ENCODE measurements at places on chromosomes 11 and 22.

GRCh38 chr11:86291466-86292262 lies 10.4 kb upstream of the HIKESHI start:
- DNase-seq: peak; percentile 35

DNA sequence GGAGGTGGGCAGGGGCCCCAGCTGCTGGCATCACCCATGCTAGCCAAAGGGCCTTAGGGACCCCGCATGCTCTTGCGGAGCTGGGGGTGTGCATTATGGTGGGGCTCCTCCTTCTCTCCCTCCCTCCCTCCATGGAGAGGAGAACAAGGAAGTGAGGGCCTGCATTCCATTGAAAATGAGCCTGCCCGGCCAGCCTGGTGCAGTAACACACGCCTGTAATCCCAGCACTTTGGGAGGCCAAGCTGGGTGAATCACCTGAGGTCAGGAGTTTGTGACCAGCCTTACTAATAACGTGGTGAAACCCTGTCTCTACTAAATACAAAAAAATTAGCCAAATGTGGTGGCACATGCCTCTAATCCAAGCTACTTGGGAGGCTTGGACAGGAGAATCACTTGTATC lies 22.4 kb downstream of the SNAP29 start:
- no peak for DNase-seq

- DNase-seq: no peak
Measured at GRCh38 chr11:17702876-17703275, 16.5 kb upstream of the MYOD1 start.

DNA sequence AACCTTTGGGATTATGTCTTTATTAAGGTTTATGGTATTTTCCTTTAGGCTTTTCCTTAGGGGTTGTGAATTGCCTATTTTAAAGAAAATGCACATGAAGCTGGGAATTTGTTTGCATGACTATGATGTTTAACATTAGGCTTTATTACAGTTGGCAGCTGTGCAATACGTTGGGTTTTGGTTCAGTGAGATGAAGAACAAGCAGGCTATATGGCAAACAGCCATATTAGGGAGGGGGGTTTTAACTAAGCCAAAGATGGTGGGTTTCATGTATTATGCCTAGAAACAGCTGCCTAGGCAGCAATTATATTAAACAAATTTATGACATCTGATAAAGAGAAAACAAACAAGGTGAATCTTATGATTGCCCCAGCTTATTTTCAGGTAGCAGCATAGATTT lies 880.8 kb downstream of the FAM181B start:
- no peak for DNase-seq

DNA sequence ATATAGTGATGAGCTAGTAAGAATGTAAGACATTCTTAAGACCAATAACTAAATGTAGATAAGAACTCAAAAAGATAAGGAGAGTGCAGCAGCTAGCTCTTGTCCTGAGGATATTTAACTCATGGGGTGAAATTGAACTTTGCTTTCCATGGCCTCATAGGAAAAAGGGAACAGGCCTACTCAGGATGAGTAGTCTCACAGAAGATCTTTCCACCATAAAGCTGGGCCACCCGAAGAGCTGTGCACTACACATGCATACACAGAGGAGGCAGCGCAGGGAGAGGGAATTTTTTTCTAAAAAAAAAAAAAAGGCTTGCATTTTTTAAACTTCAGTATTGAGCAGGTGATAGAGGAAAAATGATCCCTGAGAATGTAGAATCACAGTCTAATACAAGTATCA lies 59.9 kb upstream of the CFAP300 start:
- DNase-seq: no peak

DNA sequence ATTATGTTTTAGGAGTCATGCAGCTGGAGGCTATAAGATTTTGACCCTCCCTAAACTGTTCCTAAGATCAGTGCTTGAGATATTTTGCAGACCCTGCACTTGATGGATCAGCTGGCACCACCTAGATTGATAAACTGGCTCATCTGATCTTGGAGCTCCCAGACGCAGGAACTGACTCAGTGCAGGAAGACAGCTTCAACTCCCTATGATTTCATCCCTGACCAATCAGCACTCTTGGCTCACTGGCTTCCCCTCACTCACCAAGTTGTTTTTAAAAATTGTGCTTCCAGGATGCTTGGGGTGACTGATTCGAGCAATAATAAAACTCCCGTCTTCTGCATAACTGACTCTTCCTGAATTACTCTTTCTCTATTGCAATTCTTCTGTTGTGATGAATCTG lies 637.5 kb upstream of the FAT3 start:
- DNase-seq: no peak

DNA sequence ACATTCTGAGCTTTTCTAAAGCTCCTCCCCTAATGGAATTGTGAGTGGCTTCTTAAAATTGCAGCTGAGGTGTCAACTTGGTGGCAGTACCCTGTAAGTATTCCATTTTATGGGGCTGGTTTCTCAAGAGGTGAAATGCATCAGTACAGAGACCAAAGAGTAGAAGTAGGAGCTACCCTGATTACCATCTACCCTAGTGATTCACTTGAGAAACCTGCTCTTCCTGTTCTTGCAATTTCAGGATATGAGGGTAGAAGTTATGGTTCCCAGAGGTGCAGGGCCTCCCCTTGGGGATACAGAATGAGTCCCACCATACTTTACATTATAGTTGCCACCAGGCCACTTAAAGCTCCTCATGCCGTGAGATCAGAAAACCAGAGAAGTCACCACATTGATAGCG lies 944.6 kb downstream of the OPCML start:
- DNase-seq: no peak

GRCh38 chr11:8671193-8671612 lies 11.3 kb downstream of the TRIM66 start:
- peak; percentile 11 for DNase-seq

DNA sequence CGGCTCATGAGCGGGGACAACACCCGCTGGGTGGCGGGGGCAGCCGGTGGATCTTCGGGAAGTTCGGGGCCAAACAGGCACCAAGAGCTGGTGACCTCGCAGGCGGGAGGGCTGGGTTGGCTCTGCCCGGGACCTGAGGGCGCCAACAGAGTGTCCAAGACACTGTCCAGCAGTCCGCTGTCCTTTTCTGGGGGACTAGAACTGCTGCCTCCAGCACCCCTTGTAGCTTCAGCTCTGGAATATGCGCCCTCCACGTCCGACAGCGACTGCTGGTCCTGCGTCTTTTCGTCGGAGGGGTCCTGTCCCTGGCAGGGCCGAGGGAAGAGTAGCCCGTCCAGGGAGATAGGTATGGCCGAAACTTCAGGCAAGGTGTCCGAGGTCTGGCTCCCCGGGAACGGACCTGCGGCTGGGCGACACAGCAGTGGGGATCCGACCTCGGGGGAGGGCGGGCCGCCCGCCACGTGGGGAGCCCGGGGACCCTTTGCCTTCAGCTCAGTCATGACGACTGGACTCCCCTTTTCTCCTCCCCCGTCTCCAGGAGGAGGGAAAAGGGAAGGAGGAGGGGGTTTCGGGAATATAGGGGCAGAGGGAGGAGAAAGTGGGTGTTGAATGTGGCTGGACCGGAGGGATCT lies 926 bp downstream of the PGR start:
- DNase-seq: no peak

DNA sequence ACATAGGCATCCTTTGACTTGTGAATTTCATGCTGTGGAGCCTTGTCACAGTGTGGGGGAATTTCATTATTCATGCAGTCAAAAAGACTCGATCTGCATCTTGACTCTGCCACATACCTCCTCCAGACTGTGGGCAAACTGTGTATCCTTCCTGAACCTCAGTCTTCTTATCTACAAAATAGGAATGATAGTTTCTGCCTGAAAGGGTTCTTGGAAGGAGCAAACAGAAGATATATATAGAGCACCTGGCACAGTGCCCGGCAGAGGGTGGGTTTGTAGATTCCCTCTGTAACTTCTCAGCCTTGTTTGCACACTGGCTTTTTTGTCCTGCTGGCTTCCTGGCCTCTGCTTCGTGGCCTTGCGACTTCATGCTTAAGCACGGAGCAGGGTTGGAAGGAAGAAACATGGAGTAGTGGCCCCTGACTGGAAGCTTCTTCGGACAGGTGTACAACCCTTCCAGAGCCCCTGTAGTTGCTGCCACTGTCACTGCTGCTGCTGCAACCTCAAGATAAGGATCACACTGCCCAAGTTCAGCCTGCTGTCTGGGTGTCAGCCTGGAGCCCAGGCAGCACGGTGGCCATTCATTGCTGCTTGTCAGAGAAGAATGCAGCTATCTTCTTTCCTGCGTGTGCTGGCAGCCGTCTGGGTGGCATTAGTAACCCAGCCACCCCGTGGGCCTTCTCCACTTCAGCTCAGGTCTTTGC lies 106.4 kb downstream of the MICAL2 start:
- DNase-seq: peak; percentile 14

- no peak for DNase-seq
Measured at GRCh38 chr22:23697031-23697970, 6.5 kb downstream of the RGL4 start.

GRCh38 chr11:18233912-18234311 lies 2.7 kb downstream of the SAA4 start:
- DNase-seq: no peak

GRCh38 chr11:68782711-68783110 lies 31.4 kb upstream of the TESMIN start:
- DNase-seq: no peak

DNA sequence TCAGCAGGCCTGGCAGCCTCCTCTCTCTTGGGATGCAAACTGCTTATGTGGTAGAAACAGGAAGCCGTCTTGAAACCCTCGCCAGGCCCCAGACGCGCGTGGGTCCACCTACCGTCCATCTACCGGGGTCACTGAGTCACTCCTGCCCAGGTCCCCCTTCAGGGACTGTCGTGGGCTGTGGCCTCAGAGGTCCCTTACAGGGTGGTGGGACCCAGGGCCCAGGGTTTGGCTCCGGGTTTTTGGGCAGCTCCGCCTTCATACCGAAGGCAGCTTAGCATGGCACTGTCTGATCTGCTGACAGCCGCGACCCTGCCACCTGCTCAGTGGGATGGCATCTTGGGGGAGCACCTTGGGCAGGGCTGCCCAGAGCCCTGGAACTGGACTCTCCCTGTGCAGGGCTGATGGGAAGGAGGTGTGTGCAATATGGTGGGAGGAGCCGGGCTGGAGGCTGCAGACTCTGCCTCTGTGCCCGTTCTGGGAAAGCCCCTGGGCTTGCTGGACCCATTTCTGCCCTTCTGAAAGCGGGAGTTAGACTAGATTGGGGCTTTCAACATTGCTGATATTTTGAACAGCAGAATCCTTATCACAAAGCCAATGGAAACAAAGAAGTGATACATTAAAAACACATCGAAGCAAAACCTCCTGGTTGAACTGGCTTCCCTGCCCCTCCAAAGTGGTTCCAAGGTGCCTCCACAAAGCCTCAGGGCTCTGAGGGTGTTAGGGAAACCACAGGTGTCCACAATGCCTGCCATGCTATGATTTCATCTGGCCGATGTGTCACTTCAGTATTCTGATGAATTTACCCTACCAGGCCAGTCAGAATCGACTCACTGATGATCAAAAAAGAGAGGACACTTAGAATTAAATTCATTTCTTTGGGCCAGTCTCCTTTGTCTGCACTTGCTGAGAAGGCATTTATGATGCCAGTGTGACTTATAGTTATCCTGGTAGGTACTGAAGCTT lies 316.5 kb downstream of the KIRREL3 start:
- no peak for DNase-seq

- no peak for DNase-seq
Measured at GRCh38 chr11:15519124-15519791, 404.5 kb downstream of the INSC start.

GRCh38 chr22:44202261-44202789 lies 21.6 kb downstream of the PARVG start:
- DNase-seq: no peak

DNA sequence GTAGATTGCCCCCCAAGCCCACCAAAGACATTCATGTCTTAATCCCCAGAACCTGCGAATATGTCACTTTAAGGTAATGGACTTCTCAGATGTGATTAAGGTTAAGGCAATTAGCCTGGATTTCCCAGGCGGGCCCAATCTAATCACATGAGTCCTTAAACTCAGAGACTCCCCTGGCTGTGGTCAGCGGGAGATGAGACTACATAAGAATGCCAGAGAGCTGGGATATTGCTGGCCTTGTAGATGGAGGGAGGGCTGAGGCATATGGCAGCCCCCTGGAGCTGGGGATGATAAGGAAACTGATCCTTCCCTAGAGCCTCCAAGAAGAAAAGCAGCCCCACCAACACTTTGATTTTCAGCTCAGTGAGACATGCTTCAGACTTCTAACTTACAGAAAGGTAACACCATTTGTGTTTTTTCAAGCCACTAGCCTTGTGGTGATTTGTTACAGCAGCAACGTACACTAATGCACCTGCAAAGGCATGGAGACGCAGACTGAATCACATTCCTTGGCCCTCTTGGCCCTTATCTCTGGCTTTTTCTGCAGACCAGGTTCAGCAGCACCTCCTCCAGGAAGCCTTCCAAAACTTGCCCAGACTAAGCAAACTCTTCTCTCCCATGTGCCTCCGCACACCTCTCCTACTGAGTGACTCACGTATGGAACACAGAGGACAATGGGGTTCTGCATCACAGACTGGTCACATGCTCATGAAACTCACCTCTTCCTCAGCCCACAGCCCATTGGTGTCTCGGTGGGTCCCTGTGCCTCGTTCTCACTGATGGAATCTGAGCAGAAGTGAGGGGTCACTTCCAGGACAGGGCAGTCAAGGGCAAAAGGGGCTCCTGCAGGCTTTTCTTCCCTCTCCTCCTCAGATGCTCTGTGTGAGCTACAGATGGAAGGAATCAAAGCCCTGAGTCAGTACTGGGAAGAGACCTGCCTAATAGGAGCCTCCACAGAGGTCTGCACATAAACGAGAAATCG lies 86.3 kb upstream of the HMGXB4 start:
- no peak for DNase-seq

Measured in NCI-H1105 treated with DMSO at 0.1 percent for 48 hours (cell line).